ENCODE measurements at places on chromosomes 6 and 20.
A peak's percentile ranks its signal among the peaks of the same experiment; 100 is the strongest.

DNA sequence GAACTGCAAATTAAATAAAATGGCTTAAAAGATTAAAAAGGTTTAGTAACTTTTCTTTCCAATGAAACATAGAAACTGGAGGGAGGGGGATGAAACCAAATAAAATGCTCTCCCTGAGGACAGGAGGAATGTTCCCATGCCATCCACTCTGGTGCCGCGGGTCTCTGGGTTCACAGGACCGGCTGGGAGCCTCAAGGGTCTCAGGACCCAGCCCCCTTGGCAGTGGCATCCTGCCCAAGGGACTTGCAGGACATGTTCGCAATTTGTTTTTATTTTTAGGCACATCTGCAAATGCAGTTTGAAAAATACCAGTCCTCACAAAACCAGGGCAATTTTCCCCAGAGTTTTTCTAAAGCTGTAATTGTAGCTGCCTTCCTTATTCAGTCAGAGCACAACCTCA is 7.5 kb downstream of the BEND3 start:
- no peak for DNase-seq

DNA sequence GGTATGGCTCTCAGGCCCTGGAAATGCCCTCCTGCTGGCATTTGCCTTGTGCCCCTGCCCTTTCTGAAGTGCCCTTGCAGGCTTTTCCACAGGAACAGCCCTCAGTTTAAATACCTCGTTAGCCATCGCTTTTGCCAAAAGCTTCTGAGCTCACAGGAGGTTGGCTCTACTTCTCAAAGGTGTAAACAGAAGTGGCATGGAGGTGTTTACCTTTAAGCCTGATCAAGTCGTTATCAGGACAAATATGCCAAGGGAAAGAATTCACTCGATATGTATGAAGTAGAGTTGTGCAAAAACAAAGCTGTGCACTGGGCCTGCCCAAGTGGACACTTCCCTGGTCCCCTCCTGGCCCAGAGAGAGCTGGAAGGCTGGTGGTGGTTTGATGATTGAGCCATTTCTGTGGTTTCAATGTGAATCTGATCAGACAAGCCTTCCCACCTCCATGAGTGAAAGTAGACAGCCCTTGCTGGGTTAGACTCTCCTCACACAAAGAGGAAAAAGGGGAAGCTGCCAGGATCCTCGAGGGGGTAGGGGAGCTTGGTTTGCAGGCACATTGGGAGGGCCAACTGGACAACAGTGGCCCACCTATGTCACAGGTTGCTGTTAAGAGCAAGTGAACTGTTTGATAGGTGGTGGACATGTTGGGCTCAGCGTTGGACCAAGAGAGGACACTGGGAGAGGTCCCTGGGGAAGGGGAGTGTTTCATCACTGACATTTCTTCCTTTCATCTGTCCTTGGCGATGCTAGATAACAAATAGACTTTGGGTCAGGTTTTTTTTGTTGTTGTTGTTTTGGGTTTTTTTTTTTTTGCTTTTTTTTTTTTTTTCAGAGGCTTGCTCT is 98.7 kb downstream of the ZDHHC14 start:
- DNase-seq, result no peak

GRCh38 chr6:11144393-11144851 is 32.9 kb upstream of the ERVFRD-1 start:
- DNase-seq, result peak; percentile 40

- no peak for DNase-seq
Observed at GRCh38 chr6:42260972-42261371, 43.3 kb upstream of the MRPS10 start.

GRCh38 chr20:33644313-33645071 is 17.6 kb upstream of the C20orf144 start:
- DNase-seq, result no peak

DNA sequence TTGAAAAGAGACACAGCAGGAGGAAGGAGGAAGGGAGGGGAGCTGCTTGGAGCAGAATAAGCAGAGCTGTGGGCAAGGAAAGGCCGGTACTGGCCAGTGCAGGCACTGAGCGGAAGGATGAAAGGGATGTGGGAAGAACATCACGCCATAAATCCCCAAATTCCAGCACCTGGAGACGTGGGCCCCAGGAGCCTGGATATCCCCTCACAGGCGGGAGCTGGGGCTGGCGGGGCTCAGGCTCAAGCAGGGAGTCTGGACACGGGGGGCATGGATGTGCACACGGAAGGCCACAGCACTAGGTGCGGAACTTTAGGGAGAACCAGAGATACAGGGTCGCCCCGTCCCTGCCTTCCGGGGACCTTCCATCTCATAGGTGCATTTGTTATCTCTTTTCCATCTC is 7.5 kb upstream of the RPP40 start:
- no peak for DNase-seq

DNA sequence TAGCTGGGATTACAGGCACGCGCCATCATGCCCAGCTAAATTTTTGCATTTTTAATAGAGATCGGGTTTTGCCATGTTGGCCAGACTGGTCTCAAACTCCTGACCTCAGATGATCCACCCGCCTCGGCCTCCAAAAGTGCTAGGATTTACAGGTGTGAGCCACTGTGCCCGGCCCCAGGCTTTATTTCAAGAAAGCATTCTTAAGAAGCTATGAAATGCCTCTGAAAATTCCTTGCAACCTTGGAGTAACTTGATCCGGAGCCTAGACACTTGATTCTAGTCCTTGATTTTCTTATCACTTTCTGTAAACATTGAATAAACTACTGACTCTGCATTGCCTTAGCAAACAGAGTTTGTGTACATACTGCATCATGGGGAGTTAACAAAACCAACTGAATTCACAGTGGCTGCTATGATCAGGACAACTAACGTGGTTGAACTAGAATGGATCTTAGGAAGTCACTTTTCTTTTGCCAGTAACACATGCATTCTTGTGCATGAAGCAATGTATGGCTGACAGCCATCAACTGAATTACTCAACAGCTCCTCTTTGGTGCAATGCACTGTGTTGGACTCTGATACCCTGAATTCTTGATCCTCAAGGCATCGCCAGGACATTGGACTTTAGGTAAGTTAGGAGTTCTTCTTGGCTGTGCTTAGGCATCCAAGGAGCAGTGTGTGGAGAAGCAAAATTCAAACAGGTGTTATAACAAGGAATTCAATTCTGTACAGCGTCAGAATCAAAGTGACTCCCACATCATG is 102.8 kb upstream of the TMEM170B start:
- DNase-seq, result no peak

DNA sequence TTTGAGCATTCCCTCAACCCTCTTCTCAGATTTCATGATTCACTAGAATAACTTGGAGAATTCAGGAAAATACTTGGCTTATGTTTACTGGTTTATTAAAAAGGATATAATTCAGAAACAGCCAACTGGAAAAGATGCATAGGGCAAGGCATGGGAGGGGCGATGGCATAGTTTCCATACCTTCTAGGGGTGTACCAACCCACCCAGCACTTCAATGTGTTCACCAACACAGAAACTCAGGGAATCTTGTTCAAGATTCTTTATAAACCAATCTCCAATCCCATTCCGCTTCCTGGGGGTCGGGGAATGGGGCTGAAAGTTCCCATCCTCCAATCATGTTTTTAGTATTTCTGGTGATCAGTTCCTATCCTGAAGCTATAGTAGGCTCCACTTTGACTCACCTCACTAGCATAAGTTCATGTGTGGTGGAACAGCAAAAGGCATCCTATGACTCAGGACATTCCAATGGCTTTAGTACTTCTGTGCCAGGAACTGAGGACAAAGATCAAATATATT is 164.4 kb downstream of the SIM1 start:
- DNase-seq, result peak; percentile 77

- no peak for DNase-seq
Observed at GRCh38 chr6:53029257-53029656, 34.2 kb upstream of the GSTA4 start.

- DNase-seq, result no peak
Observed at GRCh38 chr20:10741060-10741459, 67.3 kb upstream of the JAG1 start.

GRCh38 chr20:8385247-8385646 is 253.2 kb downstream of the PLCB1 start:
- peak; percentile 81 for DNase-seq

GRCh38 chr20:53004267-53004813 is 32.2 kb downstream of the TSHZ2 start:
- DNase-seq, result no peak

- no peak for DNase-seq
Observed at GRCh38 chr6:5809450-5809849, 197.3 kb downstream of the NRN1 start.

DNA sequence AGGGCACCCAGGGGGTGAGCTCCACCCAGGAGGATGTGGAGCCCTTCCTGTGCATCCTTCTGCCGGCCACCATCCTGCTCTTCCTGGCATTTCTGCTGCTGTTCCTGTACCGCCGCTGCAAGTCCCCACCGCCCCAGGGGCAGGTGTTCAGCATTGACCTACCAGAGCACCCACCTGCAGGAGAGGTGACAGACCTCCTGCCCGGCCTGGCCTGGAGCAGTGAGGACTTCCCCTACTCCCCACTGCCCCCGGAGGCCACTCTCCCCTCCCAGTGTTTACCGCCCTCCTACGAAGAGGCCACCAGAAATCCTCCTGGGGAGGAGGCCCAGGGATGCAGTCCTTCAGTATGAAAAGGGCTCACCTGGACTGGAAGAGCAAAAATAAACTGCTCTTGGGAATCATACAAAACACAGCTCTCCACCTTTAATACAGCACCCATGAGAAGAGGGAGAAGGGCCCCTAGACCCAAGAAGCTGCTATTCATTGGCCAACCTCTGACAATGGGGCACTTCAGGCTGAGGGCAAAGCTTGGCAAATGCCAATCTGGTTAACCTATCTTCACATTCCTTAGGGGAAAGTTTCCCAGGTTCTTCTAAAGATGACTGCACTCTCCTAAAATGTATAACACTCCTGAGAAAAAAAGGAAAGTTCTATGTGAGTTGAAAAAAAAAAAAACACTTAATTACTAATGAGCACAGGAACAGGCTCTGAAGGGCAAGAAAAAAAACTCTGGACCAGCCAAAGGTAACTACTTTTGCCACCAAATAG is 5.0 kb downstream of the SMIM28 start:
- DNase-seq, result no peak

GRCh38 chr6:152161501-152161900 is 354.0 kb downstream of the ESR1 start:
- no peak for DNase-seq

GRCh38 chr20:39785252-39785917 is 823.2 kb downstream of the DHX35 start:
- DNase-seq, result no peak

- DNase-seq, result no peak
Observed at GRCh38 chr6:220312-220711, 72.0 kb upstream of the DUSP22 start.

DNA sequence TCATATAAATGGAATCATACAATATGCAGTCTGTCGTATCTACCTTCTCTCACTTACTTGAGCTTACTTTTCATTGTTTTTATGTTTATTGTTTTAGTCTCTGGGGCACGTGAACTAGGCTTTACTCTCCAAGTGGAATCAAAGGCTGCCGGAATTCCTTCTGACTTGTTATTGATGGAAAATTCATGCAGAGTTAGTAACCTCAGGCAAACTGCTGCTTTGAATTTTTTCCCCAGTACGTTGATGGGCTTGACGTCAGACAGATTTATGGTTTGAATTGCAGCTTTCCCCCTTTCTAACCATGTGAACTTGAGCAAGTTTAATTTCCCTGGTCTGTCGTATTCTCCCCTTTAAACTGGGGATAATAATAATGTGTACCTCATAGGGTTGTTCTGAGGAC is 68.6 kb downstream of the ZDHHC14 start:
- no peak for DNase-seq

GRCh38 chr6:20325641-20326421 is 75.8 kb upstream of the E2F3 start:
- no peak for DNase-seq

DNA sequence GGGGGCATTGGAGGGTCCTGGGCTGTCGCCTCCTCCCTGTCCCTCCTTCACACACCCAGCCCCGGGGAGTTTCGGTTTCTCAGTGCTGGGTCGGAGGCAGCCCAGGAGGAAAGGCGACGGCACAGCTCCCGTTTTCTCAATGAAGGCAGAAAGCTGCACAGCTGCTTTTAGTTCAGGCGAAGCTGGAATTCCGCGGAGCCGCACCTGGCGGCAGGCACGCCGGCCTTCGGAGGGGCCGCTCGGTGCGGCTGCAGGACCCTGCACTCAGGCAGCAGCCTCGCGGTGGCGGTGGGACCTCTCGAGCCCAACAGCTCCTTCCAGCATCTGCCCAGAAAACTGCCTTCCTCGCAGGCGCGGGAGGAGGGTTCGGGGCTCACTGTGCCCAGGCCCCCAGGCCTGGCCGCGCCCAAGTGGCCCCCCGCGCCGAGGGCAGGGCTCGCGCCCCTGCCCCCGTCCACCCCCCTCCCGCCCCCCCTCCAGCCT is 4.6 kb downstream of the FOXQ1 start:
- DNase-seq, result no peak

DNA sequence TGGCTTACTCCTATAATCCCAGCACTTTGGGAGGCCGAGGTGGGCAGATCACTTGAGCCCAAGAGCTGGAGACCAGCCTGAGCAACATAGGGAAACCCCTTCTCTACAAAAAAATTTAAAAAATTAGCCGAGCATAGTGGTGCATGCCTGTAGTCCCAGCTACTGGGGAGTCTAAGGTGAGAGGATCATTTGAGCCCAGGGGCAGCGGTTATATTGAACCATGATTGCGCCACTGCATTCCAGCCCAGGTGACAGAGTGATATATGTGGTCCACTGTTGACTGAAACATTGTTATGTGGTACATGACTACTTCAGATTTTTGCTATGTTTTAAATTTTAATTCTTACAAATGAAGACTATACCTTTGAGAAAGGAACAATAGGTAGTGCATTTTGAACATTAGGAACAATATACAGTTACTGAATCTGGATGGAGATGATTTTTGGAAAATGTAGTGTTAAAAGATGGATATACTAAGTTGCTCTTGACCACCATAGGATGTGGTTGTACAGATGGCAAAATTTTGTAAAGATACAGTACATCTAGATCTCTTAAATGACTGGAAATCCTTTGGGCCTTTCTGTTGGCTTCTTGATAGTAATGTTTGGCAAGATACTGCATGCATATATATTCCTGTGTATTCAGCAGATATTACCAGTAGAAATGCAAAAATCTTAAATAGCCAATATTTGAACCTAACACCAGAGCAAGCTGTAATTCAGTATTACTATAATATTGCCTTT is 35.9 kb downstream of the MAPK14 start:
- DNase-seq, result no peak

- DNase-seq, result no peak
Observed at GRCh38 chr6:128095362-128095761, 194.5 kb upstream of the THEMIS start.

GRCh38 chr6:71496018-71496721 is 207.6 kb downstream of the OGFRL1 start:
- no peak for DNase-seq

- no peak for DNase-seq
Observed at GRCh38 chr20:44129911-44130718, 56.9 kb downstream of the JPH2 start.

GRCh38 chr6:36925809-36926208 is 28.7 kb upstream of the PI16 start:
- no peak for DNase-seq

GRCh38 chr20:54295686-54296085 is 87.8 kb downstream of the PFDN4 start:
- DNase-seq, result no peak

- no peak for DNase-seq
Observed at GRCh38 chr6:96554558-96554957, 8.4 kb upstream of the FHL5 start.

GRCh38 chr20:60001108-60001507 is 42.9 kb downstream of the CDH26 start:
- DNase-seq, result no peak
